NCI-H2171 (cell line): ENCODE measurements at places on chromosomes 3 and 15.

DNA sequence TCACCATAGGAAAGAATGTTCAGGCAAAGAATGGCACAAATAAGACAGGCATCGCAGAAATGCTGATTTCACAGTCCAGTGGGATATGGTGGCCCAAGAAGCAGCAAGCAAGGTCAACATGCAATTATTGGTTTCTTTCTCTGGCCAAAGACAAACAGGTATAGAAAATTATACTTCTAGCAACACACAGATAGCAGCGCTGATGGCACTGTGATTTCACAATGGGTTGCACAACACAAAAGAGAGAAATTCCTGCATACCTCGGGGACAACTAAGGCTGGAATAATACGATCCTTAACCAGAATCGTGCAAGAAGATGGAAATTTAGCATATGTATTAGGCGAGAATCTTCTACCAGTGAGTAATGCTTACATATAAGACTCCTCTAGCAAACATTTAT is 76.3 kb upstream of the NR2F2 start:
- DNase-seq = no peak

DNA sequence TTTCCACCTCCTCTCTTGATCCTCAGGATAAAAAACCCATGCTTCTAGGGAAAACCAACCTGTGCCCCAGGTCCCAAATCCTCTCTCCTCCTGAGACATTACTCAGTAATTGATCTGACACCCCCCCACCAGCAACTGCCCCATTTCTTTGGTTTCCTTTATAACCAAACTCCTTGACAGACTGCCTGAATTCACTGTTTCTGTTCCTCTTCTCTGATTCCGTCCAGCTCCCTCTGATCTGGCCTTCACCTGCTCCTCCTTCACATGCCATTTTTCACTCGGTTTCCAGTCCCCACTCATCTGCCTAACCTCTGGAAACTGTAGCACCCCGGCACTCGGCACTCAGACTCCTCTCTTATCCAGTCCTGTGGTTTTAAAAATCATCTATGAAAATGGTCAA is 2.1 kb downstream of the CCDC51 start:
- no peak for DNase-seq

DNA sequence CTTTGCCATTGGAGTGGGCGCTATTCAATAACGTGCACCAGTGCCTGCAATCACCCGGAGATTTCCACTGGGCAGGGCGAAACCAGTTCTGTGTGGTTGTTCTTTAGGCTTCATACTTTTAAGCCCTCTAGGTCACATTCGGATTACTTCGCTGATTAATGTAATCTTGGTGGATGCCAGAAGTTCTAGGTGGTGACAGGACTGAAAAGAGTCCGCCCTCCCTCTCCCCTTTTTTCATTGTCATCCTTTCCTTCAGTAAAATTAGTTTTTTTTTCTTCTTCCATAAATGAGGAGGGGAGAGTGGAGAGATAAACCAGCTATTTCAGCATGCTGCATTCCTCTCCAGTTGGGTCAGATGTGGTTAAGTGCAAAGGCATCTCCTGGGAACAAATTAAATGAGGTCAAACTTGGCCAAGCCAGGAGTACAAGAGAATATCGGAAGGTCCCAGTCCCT is 2.3 kb upstream of the SLC2A2 start:
- DNase-seq = no peak

- DNase-seq = no peak
Measured at GRCh38 chr15:60764408-60764963, 285.5 kb upstream of the ICE2 start.

DNA sequence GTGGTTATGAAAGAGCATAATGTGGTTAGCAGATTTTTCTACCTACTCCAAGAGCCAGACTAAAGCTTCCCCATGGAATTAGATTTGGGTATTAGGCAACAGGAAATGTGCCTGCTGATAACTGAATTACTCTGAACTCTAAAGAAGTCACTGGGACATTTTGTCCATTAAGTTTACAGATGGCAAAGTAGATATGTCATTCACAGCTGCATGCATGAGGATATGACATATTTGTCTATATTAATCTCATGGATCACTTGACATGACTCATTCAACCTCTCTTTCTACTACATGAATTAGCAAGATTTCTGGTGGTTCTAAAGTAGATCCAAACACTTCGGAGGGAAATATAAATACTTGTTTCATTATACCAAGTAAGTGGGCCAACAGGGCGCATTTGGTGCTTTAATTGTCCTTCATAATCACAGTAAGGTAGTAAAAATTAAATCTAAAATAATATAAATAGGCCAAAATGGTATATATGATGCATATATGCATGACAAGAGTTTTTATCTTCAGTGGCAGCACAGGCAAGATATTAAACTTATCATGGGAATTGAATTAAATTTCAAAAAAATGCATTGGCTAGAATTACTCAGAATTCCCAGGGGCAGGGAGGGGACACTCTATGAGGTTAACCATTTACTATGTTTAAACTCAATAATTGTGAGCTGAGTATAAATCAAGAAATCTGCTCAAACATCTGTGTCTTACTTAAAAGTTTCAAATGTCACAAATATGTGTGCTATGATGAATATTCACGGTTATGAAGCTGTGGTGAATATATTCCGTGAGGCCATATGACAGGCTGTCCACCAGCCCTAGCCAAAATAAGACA is 365.3 kb upstream of the KCNMB2 start:
- no peak for DNase-seq

DNA sequence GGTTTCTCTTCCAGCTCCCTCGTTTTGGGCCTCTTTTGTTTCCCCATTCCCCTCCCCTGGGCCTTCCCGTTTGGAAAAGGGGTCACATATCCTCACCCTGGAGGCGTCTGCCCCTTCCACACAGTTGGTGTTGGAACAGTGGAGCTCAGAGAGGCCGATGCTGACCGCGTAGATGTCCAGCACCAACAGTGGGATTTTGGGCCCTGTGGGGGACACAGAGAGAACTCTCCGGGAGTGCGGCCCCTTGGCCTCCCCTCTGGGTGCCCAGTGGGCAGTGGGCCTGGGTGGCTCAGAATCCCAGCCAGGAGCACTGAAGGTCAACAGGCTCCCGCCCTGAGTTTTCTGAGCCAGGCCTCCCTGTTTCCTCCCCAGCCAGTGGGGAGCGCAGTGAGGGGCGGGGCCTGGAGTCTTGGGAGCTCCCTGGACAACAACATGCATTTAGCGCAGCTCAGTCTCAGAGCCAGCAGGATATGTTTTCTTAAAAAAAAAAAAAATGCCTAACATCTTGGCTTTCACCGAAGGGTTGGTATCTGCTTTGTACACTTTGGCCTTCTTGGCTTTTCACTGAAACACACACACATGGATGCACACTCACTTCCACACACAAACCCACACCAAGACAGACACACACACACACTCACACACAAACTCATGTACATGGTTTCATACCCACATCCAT is 670 bp upstream of the ISLR start:
- no peak for DNase-seq

DNA sequence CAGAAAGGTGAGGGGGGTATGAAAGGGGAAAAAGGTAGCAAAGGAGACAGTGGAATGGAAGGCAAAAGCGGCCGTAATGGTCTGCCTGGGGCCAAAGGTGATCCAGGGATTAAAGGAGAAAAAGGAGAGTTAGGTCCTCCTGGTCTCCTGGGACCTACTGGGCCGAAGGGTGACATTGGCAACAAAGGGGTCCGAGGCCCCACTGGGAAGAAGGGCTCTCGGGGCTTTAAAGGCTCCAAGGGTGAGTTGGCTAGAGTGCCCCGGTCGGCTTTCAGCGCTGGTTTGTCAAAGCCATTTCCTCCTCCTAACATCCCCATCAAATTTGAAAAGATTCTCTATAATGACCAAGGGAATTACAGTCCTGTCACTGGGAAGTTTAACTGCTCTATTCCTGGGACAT is 6.7 kb downstream of the OTOL1 start:
- DNase-seq = no peak

GRCh38 chr15:80459380-80459779 is 55.2 kb downstream of the ARNT2 start:
- no peak for DNase-seq

DNA sequence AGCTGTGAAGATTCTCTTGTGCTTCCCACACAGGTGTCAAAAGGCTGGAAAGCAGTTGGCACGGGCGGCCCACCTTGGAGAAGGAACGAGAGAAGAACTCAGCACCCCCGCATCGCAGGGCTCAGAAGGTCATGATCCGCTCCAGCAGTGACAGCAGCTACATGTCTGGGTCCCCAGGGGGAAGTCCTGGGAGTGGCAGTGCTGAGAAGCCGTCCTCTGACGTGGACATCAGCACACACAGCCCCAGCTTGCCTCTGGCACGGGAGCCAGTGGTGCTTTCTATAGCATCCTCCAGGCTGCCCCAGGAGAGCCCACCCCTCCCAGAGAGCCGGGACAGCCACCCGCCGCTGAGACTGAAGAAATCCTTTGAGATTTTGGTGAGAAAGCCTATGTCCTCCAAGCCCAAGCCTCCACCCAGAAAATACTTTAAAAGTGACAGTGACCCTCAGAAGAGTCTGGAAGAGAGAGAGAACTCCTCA is 31.4 kb downstream of the STARD5 start:
- no peak for DNase-seq

DNA sequence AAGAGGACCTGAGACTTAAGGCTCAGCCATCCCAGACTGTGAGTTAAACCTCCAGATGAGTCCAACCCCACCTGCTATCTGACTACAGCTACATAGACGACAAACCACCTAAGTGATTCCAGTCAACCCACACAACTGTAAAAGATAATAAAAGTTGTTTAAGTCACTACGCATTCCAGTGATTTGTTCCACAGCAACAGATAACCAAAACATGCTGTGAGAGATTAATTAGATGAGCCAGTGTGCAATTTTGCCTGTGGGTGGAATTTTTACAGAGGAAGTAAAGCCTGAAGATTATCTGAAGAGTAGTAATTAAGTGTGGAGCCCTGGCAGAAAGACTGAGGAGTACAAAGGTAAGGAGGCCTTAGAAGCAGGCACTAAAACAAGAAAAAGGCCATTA is 5.4 kb downstream of the BTBD1 start:
- DNase-seq = no peak

DNA sequence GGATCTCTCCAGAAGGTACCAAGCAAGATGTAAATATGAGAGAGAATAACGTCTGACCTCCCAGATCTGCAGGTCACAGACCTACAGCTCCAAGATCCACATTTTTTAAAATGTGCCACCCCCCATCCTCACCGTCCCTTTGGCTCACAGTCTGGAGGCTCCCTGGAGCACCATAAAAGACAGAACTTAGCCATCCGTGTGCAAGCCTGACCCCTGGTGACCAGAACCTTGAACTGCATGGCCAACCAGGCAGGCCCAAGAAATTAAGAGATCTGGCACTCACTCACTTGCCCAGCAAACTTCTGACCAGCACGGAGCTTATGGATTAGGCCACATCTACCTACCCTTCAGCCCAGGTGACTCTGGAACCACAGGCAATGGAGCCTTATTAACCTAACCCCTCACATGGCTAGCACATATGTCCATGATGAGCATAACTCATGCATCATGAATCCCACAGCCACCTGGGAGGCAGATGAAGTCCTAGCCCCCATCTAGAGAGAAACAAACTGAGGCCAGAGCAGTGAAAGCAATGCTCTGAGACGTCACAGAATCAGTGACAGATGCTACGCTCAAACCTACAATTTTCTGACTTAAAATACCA is 275.3 kb downstream of the UACA start:
- no peak for DNase-seq

GRCh38 chr3:128383316-128384235 is 83.1 kb downstream of the DNAJB8 start:
- DNase-seq = peak; percentile 61

DNA sequence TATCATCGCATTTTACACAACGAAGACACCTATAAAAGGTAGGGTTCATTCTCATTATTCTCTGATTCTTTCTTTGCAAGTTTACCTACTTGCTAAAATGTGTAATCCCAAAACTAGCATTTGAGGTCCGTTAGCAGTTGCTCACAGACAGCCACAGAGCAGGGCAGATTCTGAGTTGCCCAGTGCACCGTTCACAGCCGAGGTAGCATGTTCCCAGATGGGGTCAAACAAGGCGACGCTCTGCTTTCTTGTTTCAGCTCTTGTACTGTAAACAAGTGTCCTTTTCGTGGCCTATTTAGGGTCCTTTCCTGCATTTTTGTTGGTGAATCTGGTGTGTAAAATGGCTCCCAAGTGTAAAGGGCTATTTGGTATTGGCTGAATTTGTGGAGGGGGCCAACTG is 3.1 kb downstream of the PPP1R2 start:
- no peak for DNase-seq

- DNase-seq = no peak
Measured at GRCh38 chr15:76349301-76350070, 12.9 kb downstream of the ISL2 start.

GRCh38 chr3:126935756-126936509 is 47.0 kb upstream of the PLXNA1 start:
- no peak for DNase-seq

- DNase-seq = no peak
Measured at GRCh38 chr15:100807028-100807427, 72.6 kb upstream of the ALDH1A3 start.

GRCh38 chr3:126350502-126351085 is 6.6 kb downstream of the KLF15 start:
- no peak for DNase-seq

GRCh38 chr15:99449514-99449913 is 116.3 kb upstream of the MEF2A start:
- no peak for DNase-seq

DNA sequence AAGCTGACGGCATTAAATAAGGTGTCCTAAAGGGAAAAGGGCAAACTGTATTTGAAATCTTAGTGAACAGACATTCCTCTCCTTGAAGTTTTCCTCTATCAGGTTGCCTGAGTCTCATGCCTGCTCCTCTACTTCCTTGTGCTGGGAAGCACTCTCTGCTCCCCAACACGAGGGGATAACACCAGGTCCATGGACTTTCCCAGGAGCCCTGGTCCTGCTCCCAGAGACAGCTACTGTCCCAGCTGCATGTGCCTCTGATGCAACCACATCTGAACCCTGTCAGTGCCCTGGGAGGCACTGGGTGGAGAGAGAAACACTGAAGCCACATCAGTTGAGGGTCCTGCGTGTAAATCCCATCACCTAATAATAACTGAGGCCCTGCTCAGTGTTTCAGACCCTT is 7.4 kb downstream of the TLR9 start:
- DNase-seq = no peak

DNA sequence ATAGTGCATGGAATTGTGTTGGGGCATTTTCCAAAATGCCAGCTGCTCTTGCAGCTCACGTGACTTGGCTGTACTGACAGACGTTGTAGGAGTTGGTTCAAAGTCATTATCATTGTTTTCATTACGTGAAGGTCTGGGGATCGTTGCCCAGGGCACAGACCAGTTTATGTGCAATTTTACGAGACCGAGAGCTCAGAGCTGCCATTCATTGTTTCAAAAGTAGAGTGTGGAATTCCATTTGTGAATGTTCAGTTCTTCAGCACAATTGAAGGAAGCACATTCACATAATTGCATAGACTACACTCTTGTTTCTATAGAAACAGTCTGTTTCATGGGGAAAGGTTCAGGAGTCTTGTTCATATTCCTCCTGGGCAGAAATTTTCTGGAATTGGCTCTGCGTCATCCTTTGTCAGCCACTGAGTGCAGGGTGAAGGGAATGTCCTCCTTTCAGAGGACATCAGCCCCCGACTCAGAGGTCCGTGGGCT is 54.5 kb downstream of the GABRG3 start:
- DNase-seq = no peak

GRCh38 chr15:36905908-36906307 is 194.4 kb downstream of the MEIS2 start:
- no peak for DNase-seq

GRCh38 chr3:168511428-168512014 is 415.8 kb upstream of the GOLIM4 start:
- DNase-seq = no peak
